Liver (tissue), 10 donors: ENCODE measurements at places on chromosomes 7 and 10. TPM values are rescaled to one million over a fixed set of nuclear protein-coding genes. Genes with fewer than 3 reads are reported as not detected.

DNA sequence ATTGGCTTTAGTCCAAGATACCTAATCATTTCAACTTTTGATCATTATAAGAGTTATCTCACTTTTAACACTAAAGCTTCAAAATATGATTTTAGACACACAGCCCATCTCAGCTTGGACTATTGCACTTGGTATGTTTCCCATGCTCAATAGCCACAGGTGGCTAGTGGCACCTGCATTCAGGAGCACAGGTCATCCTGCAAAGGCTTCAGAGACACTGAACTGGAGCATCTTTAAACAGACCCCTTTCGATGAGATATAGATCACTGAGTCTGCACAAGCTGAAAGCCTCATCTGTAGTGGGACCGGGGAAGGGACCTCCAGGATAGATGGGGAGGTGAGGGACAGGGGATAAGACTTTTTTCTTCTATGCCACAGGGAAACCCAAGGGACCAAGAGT, 48.5 kb upstream of the TARP start:
- no peak for DNase-seq
- peaks cover 4% of the 10 kb centered on the region for H3K27me3 ChIP-seq
- no peaks in the 10 kb centered on the region for H3K36me3 ChIP-seq
- no peak overlapping the region for H3K27ac ChIP-seq
- H3K4me1 ChIP-seq = no peaks in the 10 kb centered on the region

- DNase-seq = no peak
- H3K27me3 ChIP-seq = no peaks in the 10 kb centered on the region
- no peak overlapping the region for H3K4me3 ChIP-seq
- peaks cover 13% of the 10 kb centered on the region for H3K4me1 ChIP-seq
- H3K36me3 ChIP-seq = no peaks in the 10 kb centered on the region
Observed at GRCh38 chr7:1856888-1857441, 186.9 kb downstream of the ELFN1 start.

GRCh38 chr10:51905032-51905431, 205.6 kb upstream of the CSTF2T start:
- H3K36me3 ChIP-seq = no peaks in the 10 kb centered on the region
- H3K27me3 ChIP-seq = no peaks in the 10 kb centered on the region
- no peak for DNase-seq
- no peak overlapping the region for H3K4me3 ChIP-seq
- no peaks in the 10 kb centered on the region for H3K4me1 ChIP-seq
- H3K27ac ChIP-seq = no peak overlapping the region

GRCh38 chr10:36254199-36254598, 612.1 kb upstream of the FZD8 start:
- no peaks in the 10 kb centered on the region for H3K27me3 ChIP-seq
- H3K27ac ChIP-seq = no peak overlapping the region
- no peak for DNase-seq
- no peak overlapping the region for H3K4me3 ChIP-seq
- no peaks in the 10 kb centered on the region for H3K36me3 ChIP-seq
- no peaks in the 10 kb centered on the region for H3K4me1 ChIP-seq

- no peak overlapping the region for H3K27ac ChIP-seq
- H3K27me3 ChIP-seq = no peaks in the 10 kb centered on the region
- H3K36me3 ChIP-seq = no peaks in the 10 kb centered on the region
- H3K4me3 ChIP-seq = no peak overlapping the region
- H3K4me1 ChIP-seq = peaks cover 4% of the 10 kb centered on the region
Observed at GRCh38 chr7:134328900-134329299, 12.2 kb upstream of the SLC35B4 start.

The PDK4 gene
- 116 TPM for total RNA-seq

The GRM8 gene
- 0.98 TPM for total RNA-seq

The SAMD9L gene
- total RNA-seq = 4.2 TPM

The CPN1 gene
- 119 TPM for total RNA-seq

The SHH gene
- 10.0 TPM for total RNA-seq
